ENCODE measurements at places on chromosomes 1 and 21. TPM values are rescaled to one million over a fixed set of nuclear protein-coding genes. Genes with fewer than 3 reads are reported as not detected.

DNA sequence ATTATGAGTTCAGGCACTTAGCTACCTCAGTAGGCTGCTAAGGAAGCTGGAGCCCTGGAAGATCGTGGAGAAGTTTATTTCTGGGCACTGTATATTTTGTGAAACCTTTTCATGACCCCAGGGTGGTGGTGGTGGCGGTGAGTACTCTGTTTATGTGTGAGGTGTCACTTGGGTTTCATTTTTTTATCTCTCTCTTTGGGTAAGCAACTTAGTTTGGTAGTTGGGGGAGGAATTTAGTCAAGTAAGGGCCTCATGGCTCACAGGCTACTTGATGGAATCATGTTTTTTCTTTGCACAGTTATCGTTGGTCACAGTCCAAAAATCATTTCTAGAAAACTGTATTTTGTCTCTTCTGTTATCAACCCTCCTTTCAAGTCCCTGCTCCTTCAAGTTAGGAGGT lies 33.9 kb downstream of the C1orf141 start:
- DNase-seq: no peak

Gene LCK
- 1.6 TPM for total RNA-seq

DNA sequence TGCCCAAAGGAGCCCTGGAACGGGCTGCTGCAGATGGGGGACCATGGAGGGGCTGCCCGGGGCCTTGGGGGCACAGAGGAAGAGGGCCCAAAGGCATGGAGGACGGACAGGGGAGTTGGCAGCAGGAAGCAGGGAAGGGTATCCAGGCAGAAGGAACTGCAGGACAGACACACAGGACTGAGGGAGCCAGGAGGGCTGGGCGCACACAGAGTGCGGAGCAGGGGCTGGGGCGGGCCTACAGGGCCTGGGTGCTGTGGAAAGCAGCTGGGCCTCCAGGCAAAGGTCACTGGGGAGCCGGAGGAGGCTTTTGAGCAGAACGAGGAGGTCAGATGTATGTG lies 28.1 kb downstream of the KRTAP10-1 start:
- no peak for DNase-seq

GRCh38 chr1:214901718-214902117 lies 180.8 kb upstream of the KCNK2 start:
- no peak for DNase-seq

Gene KRTAP10-6
- total RNA-seq: not detected

- DNase-seq: no peak
Observed at GRCh38 chr21:39114871-39115575, 68.2 kb downstream of the PSMG1 start.

Gene SPRR4
- not detected for total RNA-seq

DNA sequence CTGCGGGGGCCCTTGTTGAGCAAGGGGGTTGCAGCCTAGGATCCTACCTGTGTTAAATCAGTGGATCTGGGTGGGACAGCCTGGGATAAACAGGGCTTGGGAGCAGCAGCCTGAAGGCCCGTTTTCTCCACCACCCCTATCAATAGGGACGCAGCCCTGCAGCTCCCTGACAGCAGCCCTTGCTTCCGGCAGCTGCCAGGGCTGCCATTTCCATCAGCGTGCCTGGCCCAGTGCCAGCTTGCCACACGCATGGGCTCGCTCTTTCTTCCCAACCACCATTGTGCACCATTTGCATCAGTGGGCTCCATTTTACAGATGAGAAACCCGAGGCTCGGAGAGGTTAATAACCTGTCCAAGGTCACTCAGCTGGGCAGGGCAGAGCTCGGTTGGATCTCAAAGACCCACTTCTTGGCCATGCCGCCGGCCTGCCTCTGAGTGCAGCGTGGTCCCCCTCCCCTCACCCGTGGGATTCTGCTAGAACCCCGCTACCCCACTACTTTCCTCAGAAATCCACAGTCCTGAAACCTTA lies 3.8 kb downstream of the WNT4 start:
- DNase-seq: no peak

Gene RORC
- total RNA-seq: 51.4 TPM

Gene TAS1R1
- not detected for total RNA-seq

DNA sequence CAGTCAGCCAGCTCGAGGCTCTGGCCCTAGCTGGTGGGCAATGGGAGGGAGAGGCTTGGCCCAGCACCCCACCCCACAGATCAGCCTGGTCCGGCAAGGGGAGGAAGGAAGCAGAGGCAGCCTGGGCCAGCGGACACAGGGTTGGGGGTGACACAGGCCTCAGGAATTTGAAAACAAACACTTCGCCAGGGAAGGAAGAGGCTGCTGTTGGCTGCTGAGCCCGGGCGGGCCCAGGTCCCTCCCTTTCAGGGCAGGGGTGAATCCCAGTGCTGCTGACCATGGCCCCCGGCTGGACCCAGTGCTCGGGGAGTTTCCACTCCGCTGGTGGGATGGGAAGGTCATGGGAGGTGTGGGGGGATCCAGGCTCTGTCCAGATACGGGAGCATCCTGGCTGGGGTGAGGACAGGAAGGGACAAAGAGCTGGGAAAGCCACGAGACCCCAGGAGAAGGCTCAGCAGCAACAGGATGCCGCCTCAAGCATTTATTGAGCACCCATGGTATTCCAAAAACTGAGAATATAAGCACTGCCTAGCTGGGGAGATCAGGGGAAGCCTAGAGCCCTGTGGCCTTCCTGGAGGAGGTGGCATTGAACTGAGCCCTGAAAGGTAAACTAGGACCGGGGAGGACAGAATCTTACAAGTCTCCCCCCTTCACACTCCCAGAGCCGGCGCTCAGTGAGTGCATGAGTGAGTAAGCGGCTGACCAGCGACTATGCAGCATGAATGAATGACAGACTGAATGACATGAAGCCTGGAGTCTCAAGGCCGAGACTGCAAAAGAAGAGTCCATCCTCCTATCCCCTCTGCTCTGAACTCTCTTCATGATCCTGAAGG lies 26.2 kb upstream of the EPHA2 start:
- peak; percentile 67 for DNase-seq

GRCh38 chr1:201456499-201457309 lies 12.3 kb downstream of the PHLDA3 start:
- DNase-seq: peak; percentile 37

Gene BTBD19
- total RNA-seq: 9.9 TPM

Gene RUNX3
- total RNA-seq: 0.26 TPM

DNA sequence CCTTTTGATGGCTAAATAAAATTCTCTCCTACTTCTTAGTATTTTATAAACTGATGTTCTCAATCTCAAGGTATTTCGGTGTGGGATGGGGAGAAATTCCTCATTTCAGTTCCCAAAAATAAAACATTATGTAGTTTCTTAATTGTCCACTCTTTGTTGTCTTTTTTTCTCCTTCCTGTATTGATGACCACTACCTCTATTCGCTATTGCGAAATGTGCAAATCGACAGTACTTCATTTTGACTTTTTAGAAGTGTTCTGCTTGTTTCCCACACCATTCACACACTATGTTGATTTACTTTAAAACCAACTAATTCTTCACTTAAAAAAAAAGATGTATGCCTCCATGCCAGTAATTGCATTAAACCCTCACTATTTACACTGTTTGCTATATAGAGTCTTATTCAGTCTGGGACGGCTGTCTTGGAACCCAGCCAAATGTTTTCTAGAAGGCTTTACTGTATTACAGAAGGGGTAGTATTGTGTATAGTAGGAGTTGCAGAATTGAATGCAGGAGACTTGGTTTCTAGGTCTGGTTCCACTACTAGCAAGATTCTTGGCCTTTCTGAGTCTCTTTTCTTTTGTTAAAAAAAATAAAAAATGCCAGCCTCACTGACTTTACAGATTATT lies 5.6 kb downstream of the RNF2 start:
- DNase-seq: no peak

DNA sequence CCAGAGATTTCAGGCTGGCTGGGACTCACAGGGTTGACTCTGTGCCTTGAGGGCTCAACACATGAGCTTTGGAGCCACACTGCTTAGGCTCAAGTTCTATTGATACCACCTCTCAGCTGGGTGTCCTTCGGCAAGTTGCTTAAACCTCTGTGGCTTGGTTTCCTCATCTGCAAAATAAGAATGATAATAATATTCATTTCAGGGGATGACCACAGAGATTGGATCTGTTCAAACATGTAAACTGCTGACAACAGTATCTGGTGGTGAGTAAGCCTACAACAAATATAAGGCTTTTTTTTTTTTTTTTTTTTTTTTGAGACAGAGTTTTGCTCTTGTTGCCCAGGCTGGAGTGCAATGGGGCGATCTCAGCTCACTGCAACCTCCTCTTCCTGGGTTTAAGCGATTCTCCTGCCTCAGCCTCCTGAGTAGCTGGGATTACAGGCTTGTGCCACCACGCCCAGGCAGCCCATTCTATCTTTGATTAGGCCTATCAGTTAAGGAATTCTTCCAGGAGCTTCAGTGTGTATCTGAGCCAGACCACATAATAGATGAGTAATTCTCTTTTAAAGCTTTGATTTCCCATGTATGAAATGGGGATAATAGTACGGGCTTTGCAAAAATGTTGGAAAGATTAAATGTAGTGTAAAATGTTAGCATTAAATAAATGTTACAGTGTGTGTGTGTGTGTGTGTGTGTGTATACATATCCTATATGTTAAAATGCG lies 437.6 kb downstream of the PRDM2 start:
- no peak for DNase-seq

GRCh38 chr21:28769683-28770082 lies 223.0 kb downstream of the LTN1 start:
- DNase-seq: no peak

DNA sequence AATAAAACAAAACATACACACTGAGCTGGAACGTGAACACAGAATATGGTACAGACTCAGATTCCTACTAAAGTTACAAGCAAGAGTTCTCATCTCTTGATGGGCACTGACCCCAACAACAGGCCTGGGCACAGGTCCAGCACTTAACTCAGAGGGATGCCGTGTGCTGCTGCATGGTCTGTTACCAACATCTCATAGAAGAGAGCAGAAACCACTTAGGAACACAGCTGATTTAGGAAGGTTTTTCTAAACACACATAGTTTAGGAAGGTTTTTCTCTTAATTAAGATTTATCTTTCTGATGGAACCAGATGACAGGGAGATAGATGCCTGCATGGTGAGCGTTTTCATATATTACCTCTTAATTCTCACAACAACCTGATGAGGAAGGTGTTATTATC lies 1.5 kb downstream of the GCLM start:
- DNase-seq: peak; percentile 23
